ENCODE measurements at places on chromosomes 11 and 22.

- DNase-seq = no peak
Observed at GRCh38 chr11:77828926-77829325, 8.0 kb downstream of the AAMDC start.

DNA sequence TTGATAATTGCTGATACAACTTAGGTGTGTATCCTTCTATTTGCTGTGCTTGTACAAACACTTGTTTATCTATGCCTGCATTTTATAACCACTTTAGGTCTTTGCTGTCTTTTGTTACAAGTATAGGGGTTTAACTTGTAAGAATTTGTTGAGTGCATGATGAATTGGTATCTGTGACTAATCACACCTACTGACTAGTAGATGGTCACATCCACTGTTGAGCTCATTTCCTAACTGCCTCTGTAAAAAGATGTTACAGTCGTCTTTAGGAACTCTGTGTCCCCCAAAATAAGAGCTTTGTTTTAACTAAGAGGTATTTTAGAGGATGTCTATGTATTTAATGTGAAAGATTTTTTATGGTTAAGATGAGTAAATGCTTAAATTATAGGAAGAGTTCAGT is 60.5 kb downstream of the HIPK3 start:
- peak; percentile 46 for DNase-seq

DNA sequence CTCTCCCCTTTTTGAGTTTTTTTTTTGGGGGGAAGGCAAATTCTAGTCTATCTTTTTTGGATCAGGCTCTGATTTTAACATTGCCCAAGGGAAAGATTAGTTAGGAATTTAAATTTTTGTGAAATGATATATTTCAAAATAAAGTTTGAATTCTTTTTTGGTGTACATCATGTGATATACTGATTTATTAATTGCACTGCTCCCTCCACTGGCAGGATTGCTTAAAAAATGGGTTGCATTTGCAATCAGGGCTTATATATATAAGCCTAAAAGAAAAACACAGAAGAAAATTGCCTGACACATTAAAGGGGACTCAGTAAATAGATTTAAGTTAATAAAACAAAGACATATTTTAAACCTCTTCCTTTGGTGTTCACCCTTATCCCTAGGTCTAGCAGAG is 1.2 kb downstream of the DYNC2H1 start:
- peak; percentile 10 for DNase-seq

DNA sequence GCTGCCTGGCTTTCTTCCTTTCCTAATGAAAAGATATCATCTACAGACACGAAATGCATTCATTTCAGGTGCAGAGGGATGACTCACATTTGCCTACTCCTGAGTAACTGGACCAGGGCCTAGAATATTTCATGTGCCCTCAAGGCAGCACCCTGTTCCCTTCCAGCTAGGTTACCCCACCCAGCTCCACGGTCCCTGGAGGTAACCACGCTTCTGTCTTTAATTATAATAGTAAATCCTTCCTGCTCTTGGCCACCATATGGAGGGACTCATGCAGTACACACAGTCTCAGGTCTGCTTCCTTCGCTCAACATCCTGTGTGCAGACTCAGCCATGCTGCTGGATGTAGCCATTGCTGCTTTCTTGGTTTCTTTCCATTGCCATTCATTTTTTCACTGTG is 22.3 kb downstream of the DHCR7 start:
- peak; percentile 55 for DNase-seq

GRCh38 chr11:75439026-75439425 is 6.0 kb upstream of the KLHL35 start:
- DNase-seq = no peak

DNA sequence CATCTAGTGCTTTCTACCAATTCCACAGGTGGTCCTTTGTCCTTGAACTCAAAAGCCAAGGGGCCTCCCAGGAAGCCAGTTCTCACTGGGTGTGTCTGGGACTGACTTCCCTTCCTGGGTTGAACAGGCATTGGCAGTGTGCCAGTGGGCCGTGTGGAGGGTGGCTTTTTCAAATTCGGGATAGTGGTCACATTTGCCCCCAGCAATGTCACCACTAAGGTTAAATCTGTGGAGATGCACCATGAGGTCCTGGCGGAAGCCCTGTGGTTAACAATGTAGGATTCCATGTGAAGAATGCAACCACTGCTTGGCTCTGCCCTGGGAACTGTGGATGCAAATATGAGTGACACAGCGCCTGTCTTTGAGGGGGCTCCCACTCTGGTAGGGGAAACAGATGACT is 53.2 kb upstream of the MTNR1B start:
- DNase-seq = no peak

GRCh38 chr22:21816787-21817496 is 50.5 kb downstream of the MAPK1 start:
- peak; percentile 93 for DNase-seq

DNA sequence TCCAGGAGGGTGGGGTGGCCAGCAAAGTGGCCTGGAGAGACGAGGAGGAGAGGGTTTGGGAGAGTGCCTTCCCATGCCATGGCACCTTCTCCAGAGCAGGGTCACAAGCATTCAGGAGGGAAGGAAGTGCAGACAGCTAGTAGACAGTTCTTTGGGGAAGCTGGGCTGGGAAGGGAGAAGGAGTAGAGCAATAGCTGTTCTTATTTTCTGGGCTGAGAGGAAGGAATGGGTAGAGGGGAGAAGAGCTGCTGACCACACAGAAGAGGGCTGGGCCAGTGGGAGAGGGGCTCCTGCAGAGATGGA is 14.8 kb upstream of the PICK1 start:
- DNase-seq = no peak

DNA sequence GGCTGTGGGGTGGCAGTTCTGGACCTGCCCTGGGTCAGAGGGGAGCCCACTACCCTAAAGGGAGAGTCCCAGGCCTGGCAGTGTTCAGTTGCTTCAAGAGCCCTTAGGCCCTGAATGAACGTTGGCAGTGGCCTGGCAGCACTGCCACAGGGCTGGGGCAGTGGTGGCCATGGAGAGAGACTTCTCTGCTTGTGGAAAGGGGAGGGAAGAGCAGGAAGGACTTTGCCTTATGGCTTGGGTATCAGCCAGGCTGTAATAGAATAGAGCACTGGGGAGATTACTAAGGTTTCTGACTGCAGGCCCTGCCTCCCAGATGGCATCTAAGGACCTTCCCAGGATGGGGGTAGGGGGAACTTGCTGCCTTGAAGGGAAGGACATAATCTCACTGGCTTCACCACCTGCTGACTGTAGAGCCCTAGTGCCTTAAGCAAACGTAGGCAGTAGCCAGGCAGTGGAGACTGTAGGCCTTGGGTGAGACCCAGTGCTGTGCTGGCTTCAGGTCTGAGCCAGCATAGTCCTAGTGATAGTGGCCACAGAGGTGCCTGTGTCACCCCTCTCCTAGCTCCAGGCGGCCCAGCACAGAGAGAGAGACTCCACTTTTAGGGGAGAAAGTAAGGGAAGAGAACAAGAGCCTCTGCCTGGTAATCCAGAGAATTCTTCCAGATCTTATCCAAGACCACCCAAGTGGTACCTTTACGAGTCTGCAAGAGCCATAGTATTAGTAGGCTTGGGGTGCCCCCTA is 27.6 kb downstream of the PLA2G6 start:
- DNase-seq = no peak

DNA sequence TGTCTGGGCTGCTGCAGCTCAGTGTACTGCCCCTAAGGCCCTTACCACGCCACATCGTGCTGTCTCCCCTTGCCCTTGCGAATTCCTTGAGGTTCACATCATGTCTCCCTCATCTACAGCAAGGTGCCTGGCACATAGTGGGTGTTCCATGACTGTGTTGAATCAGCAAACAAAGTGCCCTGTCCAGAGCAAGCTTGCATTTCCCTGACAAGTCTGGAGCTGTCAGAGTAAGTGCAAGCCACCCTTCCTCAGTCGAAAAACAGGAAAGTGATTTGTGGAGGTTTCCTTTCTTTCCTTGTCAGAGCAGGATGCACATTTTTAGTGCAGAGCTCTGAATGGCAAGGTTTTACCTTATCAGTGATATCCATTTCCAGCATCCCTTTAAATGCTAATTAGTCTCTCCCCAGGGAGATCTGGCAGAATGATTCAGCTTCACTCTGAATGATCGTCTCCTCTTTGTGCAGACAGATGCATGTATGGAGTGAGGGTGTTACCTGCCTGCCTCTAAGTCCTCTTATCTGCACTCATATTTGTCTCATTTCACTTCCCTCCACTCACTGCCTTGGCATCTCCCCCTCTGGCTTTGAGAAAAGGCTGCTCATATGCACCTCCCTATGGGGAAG is 331.2 kb downstream of the TMEM135 start:
- peak; percentile 61 for DNase-seq

GRCh38 chr11:45652781-45653180 is 12.6 kb downstream of the CHST1 start:
- no peak for DNase-seq

DNA sequence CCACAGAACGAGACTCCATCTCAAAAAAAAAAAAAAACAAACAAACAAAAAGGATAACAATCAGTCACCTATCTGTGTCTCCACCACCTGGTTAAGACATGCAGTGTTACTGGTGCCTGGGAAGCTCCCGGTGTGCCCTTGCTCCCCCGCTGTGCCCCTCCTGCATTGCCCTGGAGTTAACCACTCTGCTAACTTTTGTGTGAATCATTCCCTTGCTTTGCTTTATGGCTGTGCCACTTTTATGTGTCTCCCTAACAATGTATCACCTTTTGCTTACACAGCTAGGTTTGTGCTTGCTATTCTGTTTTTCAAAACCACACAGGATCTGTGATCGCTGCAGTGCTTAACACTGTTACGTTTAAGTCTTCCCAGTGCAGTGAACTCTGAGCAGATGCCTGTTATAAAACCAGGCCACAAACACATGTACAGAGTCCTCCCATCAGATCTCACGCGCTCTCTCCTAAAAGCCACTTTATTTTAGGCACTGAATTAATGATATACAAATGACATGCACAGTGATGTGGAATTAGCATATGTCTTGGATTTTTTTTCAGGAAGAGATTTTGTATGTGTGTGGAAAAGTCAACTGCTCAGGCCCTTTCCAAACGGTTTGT is 69.9 kb downstream of the BUD13 start:
- DNase-seq = peak; percentile 48

GRCh38 chr11:120524536-120525085 is 13.1 kb downstream of the GRIK4 start:
- DNase-seq = no peak

- DNase-seq = no peak
Observed at GRCh38 chr11:120240866-120241265, 926 bp downstream of the POU2F3 start.

GRCh38 chr11:130729678-130730300 is 186.5 kb downstream of the SNX19 start:
- DNase-seq = no peak

- no peak for DNase-seq
Observed at GRCh38 chr11:14773755-14774154, 118.3 kb downstream of the CYP2R1 start.

GRCh38 chr11:36534276-36534840 is 24.3 kb upstream of the TRAF6 start:
- DNase-seq = no peak

- peak; percentile 32 for DNase-seq
Observed at GRCh38 chr22:46150655-46151477, 540 bp downstream of the PPARA start.

- DNase-seq = peak; percentile 13
Observed at GRCh38 chr11:86245369-86246292, 1.1 kb downstream of the EED start.

DNA sequence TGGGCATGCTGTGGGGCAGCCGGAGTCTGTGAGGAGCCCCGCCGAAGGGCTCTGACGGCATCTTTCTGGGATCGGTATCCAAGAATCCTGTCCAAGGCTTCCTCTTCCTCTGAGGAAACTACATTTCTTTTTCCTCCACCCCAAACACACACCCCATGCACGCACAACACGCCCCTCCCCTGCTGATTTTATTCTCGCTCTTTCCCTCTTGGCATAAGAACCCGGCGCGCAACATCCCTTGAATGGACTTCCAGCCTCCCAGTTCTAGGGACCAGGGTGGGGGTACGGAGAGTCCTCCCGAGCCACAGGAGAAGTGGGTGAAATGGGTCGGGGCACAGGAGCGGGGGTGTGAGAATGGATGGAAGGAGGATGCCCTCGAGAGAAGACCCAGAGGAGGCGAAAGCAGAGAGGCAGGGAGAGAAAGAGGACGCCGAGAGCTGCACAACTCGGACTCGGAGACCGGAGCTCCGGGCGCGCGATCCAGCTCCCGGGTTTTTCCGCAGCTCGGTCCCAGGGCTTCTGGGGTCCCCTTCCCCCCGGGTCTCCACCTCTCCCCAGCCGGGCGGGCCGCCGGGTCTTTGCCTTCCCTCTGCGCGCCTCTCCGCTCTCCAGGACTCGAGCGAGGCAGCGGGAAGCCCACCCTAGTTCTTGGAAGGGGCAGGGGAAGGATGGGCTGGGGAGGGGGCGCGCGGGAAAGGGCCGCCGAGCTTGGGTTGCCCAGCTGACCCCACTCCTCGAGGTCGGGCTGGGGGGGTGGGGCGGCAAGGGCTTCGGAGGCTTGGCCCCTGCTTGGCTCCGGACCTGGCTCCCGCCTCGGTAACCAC is 1.5 kb upstream of the LARGE1 start:
- DNase-seq = peak; percentile 58

DNA sequence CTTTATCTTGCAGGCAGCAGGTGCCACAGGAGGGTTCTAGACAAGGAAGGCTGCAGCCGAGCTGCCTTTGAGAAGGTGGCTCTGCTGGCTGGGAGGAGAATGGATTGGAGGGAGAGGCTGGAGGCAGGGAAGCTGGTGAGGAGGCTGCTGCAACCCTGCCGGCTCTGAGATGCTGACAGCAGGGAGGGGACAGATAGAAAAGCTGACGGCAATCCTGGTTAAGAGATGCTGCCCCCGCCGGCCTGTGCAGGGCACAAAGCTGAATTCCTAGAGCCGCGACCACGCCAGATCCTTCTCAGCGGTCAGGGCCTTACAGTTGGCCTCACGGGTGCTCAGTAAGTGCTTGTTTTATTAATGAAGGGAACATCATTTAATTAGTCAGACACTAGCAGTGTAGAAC is 105.4 kb downstream of the CACNA1I start:
- no peak for DNase-seq

DNA sequence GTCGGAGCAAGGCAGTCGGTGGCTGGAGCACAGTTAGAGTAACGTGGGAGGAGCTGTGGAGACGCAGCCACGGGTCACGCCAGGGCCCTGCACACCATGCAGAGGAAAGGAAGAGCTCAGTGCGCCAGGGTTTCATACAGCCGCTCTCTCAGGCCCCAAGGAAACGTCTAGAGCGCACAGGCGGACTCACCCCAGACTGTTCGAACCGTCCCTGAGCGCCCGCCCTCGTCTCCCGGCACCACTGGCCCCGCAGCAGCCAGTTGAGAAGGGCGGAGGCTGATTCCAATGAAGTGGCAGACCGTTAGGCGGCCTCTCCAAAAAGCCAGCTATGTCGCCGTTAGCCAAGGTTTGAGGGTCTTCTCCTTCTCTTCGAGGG is 483 bp upstream of the HYLS1 start:
- peak; percentile 62 for DNase-seq

GRCh38 chr22:28896611-28897010 is 13.2 kb downstream of the ZNRF3 start:
- DNase-seq = peak; percentile 74

Measured in kidney tubule cell (primary cell).